ENCODE measurements at places on chromosomes 7 and 10.

DNA sequence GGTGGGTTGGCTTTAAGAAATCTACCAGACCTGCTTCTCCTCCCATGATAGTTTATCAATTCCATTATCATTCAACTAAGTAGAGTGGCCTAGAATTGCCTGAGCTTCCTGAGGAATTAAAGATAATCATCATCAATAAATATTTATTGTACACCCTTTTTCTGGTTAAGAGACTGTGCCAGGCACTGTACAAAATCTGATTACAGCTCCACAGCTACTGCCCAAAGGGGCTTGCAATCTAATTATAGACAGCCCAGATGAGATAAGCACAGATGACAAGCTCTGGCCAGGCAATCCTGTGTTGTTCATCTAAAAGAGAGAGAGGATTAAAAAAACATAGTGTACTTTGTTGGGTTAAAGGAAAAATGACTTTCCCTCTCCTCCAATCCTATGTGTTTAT, 586.4 kb downstream of the GATA3 start:
- no peak for DNase-seq

- no peak for DNase-seq
These were observed 227.9 kb downstream of the ZMYND11 start for GRCh38 chr10:363152-363551.

- DNase-seq, result no peak
These were observed 60.6 kb upstream of the SHH start for GRCh38 chr7:155872678-155873369.

- DNase-seq, result peak; percentile 27
These were observed 58.4 kb downstream of the NEURL1 start for GRCh38 chr10:103551619-103552602.

- no peak for DNase-seq
These were observed 12.3 kb upstream of the ASCC1 start for GRCh38 chr10:72228318-72228751.

GRCh38 chr10:124351481-124352220, 67.1 kb downstream of the OAT start:
- no peak for DNase-seq

- no peak for DNase-seq
These were observed 6.6 kb downstream of the LEP start for GRCh38 chr7:128247640-128248194.

GRCh38 chr10:133438711-133439273, 14.4 kb upstream of the SPRN start:
- DNase-seq, result peak; percentile 52

DNA sequence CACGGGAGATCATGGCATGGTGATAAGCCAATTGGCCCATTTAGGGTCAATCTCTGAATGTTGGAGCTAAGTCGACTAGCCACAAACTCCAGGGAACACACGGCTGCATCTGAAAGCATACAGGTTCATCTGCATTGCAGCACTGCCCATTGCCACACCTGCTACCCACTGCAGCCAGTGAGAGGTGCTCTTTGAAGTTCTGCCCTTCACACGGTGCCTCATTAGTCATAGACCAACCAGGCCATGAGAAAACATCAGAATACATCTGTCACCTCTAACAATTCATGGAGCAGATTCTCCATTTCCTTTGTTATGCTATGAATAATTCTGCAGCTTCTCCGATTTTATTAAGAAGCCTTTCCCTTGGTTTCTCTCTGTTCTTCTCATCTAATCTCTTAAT, 65.7 kb upstream of the FAM204A start:
- no peak for DNase-seq

DNA sequence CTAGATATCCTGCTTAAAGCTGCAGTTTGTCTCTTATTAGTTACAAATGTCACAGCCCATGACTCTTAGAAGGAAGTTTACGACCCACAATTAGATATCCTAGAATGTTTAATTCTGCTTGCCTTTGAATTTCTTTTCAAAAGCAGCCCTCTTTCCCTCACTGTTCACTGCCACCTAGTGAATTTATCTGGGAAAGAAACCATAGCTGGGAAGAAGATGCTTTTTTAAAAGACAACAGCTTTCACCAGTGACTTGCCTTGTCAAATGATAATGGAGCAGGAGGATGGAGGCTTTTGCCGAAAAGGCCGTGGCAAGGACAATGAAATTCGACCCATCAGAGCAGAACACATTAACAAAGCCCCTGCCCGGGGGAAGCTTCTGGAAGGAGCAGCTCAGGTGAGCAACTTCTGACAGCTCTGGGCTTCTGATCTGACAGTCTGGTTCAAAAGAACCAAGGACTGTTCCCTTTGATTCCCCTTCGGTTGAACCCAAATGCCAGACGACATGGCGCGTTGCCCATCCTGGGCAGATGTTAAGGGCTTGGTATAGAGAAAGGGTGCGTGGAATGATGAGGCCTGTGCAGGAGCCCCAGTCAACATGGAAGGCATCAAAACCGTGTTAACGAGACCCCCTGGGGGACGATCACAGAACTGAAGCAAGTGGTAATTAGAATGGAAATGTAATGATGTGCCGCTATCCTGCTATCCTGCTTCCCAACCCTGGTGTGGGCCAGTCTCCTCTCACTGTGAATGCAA, 236.8 kb downstream of the FRMD4A start:
- DNase-seq, result peak; percentile 4

GRCh38 chr10:58715061-58715460, 202.4 kb downstream of the BICC1 start:
- no peak for DNase-seq

DNA sequence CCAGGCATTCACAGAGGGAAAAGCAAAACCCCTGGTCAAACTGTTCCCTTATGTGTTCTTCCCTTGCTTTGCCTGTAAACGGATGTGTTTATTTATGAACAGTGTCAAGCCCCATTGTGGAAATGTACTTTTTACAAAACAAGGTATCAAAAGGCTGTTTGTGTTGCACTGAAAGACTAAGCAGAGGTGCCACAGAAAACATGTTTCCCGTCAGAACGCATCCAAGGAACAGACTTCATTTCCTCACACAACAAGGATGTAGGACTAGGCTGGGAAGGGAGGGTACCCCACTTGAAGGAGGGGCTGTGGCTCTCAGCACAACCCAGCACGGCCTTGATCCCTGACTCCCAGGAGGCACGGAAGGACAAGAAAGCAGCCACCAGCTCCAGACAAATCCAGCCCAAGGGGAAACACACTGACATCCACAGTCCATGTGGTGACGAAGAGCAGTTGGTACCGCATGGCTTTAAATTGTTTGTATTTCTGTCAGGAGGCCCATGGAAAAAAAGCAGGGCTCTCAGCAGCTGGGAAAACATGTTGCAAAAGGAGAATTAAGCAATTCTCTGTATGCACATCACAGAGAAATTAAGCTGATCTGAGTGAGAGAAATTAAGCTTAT, 85.6 kb downstream of the RNF216 start:
- DNase-seq, result no peak

- DNase-seq, result no peak
These were observed 25.1 kb downstream of the PUS7 start for GRCh38 chr7:105497016-105497415.

GRCh38 chr7:152866791-152867501, 107.4 kb downstream of the ACTR3B start:
- no peak for DNase-seq

DNA sequence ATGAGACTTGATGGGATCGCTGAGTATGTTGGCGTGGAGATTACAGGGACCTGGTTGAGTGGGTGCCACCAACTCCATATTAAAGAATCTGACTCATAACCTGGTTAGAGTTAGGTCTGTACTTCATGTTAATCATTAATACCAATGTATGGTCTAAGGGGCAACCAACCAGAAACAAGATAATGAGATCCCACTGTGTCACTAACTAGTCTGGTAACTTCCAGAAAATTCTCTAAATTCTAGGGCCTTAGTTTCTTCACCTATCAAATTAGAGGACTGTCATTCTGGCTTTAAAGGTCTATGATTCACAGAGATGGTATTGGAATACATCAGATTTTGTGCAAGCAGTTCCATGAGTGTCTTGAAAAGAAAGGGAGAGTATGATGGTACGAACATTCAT, 102.2 kb downstream of the SNX10 start:
- no peak for DNase-seq

DNA sequence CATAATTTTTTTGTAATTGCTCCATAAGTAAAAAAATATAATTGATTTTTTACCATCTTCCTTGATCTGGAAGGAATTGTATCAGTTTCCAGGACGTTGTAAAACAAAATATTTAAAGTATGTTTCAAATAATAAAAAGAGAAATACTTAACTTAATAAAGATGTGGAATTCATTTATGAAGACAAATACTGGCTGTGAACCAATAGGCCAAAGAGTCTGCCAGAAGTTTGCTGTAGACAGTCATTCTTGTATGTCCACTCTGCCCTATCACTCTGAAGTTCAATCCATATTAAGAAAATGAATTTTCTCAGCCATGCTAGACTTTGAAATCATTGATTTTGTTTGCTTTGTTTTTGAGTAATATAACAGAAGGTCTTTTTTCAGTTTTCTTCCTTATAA, 256.4 kb downstream of the TRIL start:
- DNase-seq, result no peak

GRCh38 chr7:143073556-143073955, 21.4 kb downstream of the OR6V1 start:
- no peak for DNase-seq

DNA sequence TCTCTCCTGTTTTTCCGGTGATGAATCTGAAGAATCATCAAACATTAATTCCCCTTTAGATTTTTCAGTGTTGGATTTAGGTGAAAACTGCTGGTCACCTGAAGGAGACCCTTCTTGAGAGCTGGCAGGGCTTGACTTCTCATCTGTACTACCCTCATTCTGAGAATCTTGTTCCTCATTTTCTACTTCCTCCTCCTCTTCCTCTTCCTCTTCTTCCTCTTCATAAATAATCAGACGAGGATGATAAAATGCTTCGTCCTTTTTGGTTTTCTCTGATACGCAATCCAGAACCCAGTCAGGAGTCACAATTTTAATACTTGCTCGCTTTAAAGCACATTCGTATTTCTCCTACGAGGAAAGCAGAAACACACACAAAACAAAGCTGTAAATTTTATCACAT, 26.9 kb downstream of the PAXIP1 start:
- no peak for DNase-seq
